ENCODE measurements at places on chromosomes 3 and 15. TPM values are rescaled to one million over a fixed set of nuclear protein-coding genes. Genes with fewer than 3 reads are reported as not detected.

KCNH8 gene
- not detected for total RNA-seq

SGO1 gene
- 16.3 TPM for total RNA-seq

A4GNT gene
- total RNA-seq: not detected

SLC41A3 gene
- 25.4 TPM for total RNA-seq

GXYLT2 gene
- total RNA-seq: 2.1 TPM

DUOXA2 gene
- total RNA-seq: not detected

PAQR5 gene
- 88.0 TPM for total RNA-seq

TPM1 gene
- total RNA-seq: 465 TPM

SLC12A8 gene
- 1.7 TPM for total RNA-seq

ADAMTSL3 gene
- 0.25 TPM for total RNA-seq

CHD2 gene
- 33.1 TPM for total RNA-seq

GRK7 gene
- not detected for total RNA-seq

DNAH12 gene
- total RNA-seq: not detected

SERINC4 gene
- total RNA-seq: not detected

APPL1 gene
- 16.5 TPM for total RNA-seq

NR1I2 gene
- not detected for total RNA-seq

XCR1 gene
- not detected for total RNA-seq

HDC gene
- 0.07 TPM for total RNA-seq

SLC35G2 gene
- total RNA-seq: 27.7 TPM

SNX22 gene
- 0.74 TPM for total RNA-seq

DLEC1 gene
- not detected for total RNA-seq

NUP210 gene
- total RNA-seq: 32.9 TPM

PARL gene
- total RNA-seq: 64.6 TPM

EAF1 gene
- 16.2 TPM for total RNA-seq

PLSCR2 gene
- not detected for total RNA-seq

PLD1 gene
- total RNA-seq: 6.6 TPM

FGD5 gene
- total RNA-seq: 0.06 TPM

GOLGA6D gene
- total RNA-seq: not detected

CTXN2 gene
- not detected for total RNA-seq

ATP13A5 gene
- total RNA-seq: not detected

GOLGA6L24 gene
- not detected for total RNA-seq

NBEAL2 gene
- total RNA-seq: 75.6 TPM

MASP1 gene
- total RNA-seq: not detected

NANOGP8 gene
- total RNA-seq: not detected

ABHD17C gene
- 29.2 TPM for total RNA-seq

SIDT1 gene
- 0.81 TPM for total RNA-seq

ISL2 gene
- total RNA-seq: 3.8 TPM

ROBO1 gene
- 16.5 TPM for total RNA-seq

CAPN3 gene
- total RNA-seq: 0.15 TPM

PP2D1 gene
- total RNA-seq: not detected

TAGLN3 gene
- total RNA-seq: not detected

TTC23 gene
- 12.3 TPM for total RNA-seq

TNNC1 gene
- 1.7 TPM for total RNA-seq

CSPG4 gene
- total RNA-seq: 0.19 TPM

NCBP2 gene
- total RNA-seq: 46.7 TPM

DCUN1D1 gene
- total RNA-seq: 13.7 TPM

Measured in A549 treated with GW870086 at 1 μM for 4 hours (cell line).